GM12864 (cell line): ENCODE measurements at places on chromosomes 11 and 22.
A peak's percentile ranks its signal among the peaks of the same experiment; 100 is the strongest.

GRCh38 chr11:45320371-45320770, 34.2 kb upstream of the SYT13 start:
- DNase-seq, result no peak

- DNase-seq, result peak; percentile 65
Observed at GRCh38 chr22:37566903-37567798, 6.9 kb downstream of the CDC42EP1 start.

- no peak for DNase-seq
Observed at GRCh38 chr11:113626736-113627135, 79.4 kb downstream of the TMPRSS5 start.

DNA sequence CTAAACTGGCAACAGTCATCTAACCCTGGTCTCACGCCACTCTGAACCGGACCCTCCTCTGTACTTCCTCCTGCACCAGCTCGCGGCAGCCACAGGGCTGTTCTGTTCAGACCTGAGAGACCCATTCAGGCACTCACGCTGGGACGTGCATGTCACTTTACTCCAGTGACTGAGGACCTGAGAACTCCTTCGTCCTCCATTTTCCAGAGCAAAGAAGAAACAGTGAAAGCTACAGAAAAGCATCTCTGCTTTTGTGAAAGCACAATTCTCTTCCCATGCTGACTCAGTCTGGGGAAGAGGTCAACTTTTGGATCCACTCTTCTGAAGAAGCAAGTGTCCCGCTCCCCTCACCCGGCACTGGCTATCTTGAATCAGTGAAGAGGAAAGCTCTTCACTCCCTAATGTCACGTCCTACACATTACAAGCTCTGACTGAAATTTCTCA, 24.5 kb downstream of the PISD start:
- DNase-seq, result peak; percentile 67

DNA sequence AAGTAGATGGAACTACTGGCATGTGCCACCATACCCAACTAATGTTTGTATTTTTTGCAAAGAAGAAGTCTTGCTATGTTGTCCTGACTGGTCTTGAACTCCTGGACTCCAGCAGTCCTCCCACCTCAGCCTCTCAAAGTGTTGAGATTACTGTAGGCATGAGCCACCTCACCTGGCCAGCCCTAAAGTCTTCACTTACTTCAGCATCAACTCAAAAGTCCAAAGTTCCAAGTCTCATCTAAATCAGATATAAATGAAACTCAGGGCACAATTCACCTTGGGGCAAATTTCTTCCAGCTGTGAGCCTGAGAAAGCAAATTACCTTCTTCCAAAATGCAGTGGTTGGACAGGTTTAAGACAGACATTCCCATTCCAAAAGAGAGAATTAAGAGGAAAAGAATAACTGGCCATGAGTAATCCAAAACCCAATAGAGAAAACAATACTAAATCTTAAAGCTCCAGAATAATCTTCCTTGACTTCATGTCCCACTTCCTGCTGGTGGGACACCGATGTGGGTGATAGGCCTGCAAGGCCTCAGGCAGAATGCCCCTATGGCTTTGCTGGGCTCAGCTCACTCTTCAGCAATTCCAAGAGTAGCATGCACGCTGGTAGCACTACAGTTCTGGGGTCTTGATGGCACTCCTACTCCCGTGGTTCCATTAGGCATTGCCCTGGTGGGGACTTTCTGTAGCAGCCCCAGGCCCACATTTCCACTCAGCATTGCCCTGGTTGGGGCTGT, 50.3 kb downstream of the TUG1 start:
- DNase-seq, result no peak

GRCh38 chr11:64430645-64431044, 71.7 kb downstream of the RPS6KA4 start:
- DNase-seq, result no peak

DNA sequence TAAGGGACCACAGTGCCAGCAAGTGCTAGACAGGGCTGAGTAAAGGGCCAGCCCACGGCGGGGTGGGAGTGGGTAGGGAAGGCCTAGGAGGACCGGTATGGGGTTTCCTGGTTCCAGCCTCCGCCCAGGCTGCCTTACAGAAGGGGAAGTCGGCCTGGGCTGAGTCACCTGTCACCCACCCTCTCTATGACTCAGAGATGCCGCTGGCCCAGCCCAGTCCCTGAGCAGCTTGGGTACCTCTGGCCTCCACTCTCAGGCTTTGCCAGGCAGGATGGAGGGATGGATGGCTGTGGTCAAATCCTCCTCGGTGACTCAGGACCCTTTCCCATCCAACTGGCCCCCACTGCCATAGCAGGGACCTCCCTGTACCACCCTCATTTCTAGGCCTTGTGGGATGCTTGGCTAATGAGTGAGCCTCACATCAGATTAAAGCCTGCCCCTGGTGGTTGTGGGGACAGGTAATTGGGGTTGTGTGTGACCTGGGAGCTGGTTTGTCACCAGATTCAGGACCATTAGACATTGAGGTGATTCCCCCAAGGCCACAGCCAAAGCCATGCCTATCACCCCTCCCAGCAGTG, 13.9 kb downstream of the SLC35E4 start:
- DNase-seq, result no peak

DNA sequence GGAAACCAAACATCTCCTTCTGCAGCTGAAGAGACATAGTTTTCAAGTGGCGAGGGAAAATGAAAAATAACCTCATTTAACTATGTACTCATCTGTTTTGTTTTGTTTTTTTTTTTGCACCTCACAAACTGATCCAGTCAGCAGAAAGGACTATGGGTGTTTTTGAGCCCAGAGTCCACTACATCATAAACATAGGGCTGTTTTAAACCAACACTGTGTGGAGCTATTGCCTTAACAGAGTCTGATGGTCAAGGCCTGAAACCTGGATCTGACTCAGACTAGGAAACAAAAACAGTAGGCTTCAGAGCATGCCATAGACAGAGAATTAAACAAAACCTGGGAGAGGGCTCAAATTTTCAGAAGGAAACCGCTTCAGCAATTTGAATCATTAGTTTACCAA, 99.3 kb upstream of the FSHB start:
- DNase-seq, result no peak

DNA sequence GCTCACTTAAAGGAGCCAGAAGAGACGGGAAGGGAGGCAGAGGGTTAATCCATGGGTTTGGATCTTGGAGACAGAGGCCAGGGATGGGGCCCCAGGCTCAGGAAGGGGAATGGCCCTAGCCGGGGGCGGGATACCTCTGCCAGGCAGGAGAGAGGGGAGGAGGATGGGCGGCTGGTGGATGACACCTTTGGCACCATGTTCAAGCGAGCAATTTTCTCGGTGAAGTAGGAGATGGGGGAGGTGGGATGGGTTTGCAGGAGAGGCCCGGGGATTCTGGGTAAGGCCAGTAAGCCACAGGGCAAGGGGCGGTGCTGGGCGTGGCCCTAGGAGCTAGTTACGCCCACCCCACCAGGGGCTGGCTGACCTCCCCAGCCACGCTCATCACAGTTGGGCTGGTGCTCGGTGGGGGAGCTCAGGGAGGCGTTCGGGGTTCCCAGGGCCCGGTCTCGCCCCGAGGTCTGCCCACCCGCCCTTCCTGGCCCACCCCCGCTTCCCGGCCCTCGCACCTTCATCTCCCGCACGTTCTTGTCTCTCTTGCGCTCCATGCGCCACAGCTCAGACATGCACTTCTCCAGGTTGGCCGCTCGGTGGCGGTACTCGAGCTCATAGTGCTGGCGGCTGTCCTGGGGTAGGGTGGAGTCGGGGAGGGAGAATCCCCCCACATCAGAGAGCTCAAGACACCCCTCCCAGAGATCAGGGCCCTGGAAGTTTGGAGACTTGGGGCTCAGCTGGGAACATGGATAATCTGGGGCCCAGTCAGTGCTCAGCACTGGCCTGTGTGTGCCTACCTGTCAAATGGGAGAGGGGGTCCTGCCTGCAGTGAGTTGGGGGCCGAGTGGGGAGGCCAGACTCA, 12.7 kb downstream of the BAIAP2L2 start:
- DNase-seq, result no peak

GRCh38 chr11:107857550-107858216, 904 bp downstream of the SLC35F2 start:
- DNase-seq, result no peak

DNA sequence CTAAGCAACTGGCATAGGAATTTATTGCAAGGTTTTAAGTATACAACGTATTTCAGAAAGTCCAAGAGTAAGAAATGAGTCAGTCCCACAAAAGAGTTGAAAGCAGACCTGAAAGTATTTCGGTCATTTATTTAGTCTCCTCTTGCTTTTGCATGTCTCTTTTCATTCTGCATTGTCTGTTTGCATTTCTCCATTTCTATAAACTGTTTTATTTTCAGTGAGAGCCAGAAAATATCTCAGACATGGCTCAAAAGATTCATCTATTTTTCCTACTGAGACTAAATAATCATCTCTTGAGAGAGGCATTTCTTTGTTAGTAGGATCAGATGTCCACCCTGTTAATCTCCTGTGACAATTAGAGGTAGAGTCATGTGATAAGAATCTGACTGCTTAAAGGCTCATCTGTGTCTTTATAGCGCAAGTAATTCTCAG, 219.1 kb upstream of the CCDC179 start:
- no peak for DNase-seq

DNA sequence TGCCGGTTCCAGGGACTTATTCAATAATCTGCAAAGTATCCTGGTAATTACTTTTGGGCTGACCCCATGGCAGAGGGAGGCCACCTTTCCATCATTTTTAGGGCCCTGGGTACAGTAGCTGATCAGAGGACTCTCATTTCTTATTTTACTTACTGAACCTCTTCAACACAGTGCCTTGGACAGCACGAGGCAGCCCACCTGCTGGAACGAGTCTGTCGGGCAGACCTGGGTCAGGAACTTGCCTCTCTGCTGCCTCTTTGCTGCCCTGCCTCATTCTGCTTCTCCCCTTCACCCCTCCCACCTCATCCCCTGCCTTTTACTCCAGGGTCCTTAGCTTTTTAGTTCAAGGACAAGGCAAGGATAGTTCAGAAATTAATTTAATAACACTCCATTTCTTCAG, 204.5 kb downstream of the CSNK2A3 start:
- DNase-seq, result no peak

- DNase-seq, result no peak
Observed at GRCh38 chr11:100734743-100735527, 47.8 kb downstream of the ARHGAP42 start.

GRCh38 chr11:18374956-18375355, 19.4 kb upstream of the LDHA start:
- DNase-seq, result no peak

DNA sequence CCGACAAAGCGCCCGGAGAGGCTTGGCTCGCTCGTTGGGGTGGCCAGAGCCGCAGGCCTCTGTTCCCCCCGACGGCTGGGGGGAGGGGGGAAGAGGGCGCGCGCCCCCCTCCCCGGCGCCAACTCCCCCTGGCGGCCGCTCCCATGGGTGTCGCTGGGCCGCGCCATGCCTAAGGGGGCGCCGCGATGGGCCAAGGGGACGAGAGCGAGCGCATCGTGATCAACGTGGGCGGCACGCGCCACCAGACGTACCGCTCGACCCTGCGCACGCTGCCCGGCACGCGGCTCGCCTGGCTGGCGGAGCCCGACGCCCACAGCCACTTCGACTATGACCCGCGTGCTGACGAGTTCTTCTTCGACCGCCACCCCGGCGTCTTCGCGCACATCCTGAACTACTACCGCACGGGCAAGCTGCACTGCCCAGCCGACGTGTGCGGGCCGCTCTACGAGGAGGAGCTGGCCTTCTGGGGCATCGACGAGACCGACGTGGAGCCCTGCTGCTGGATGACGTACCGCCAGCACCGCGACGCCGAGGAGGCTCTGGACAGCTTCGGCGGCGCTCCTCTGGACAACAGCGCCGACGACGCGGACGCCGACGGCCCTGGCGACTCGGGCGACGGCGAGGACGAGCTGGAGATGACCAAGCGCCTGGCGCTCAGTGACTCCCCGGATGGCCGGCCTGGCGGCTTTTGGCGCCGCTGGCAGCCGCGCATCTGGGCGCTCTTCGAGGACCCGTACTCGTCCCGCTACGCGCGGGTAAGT, 1.4 kb downstream of the KCNC1 start:
- DNase-seq, result no peak

GRCh38 chr11:67654225-67654624, 3.7 kb upstream of the ACY3 start:
- no peak for DNase-seq

DNA sequence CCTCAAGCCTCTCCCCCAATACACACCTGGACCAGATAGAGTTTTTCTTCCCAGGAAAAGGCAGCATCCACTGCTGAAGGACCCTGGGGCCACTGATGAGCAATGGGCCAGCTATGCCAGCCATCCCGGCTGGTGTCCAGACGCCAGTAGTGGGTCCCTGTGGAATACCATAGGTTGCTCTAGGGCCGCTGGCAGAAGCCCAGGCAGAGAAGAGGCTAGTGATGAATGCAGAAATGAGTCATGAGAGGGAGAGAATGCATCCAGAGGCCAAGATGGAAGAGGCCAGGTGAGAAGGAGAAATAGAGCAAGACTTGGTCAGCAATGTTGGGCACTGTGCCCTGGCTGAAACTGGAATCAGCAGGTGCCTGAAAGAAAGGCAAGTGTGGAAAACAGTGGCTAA, 8.9 kb downstream of the HPX start:
- DNase-seq, result no peak

DNA sequence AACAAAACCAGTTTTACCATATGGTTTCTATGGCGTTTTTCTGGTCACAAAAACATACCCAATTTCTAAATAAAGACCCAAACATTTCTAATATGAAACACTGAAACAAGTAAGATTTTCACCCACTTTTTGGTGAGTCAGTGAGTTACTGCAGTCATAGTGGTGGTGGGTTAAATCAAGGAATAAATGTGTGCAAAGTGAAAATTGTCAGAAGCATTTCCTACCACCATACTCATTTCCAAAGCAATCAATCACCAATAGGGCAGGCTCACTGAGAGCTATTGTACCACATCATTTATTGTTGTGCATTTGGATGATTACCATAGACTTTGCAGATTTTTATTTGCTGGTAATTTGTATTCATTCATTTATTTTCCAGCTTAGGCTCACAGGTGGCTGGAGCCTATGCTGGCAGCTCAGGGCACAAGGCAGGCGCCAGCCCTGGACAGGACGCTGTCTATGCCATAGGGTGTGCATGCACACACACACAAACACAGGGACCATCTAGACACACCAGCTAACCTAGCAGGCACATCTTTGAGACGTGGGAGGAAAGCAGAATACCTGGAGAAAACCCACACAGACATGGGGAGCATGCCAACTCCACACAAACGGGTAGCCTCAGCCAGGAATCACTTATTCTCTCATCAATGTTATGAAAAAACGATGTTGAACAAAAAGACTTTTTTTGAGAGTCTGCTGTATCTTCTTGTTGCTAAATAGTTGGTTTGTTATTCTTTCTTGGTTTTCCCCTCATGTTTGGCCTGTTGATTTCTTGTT, 5.1 kb downstream of the FAM118B start:
- no peak for DNase-seq

GRCh38 chr11:44308256-44308922, 1.6 kb downstream of the ALX4 start:
- DNase-seq, result no peak

DNA sequence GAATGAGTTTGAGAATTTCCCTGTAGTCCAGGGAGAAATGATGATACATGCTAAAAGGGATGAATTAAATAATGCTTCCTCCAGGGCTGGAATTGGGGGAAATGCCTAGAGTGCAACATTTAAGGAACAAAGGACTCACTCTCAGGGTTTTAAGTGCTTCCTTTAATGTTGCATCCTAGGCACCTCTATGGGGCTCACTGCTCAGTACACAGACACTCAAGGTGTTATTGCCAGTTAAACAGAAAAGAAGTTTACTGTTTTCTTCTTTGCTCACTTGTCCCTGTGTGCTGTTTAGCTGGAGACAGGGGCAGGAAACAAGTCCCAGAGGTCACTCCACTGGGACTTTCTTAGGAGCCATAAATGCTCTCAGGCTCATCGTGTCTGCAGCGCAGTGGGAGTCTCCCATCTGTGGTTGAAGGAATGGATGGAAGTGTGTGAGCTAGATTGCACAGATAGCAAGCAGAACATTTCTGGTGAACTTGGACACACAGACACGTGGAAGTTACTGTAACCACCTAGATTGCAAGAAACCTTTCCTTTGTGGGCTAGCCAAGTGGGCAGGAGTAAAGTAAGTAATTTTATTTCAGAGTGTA, 8.4 kb upstream of the OR52H1 start:
- no peak for DNase-seq
